Thyroid gland (tissue), 4 donors: ENCODE measurements at places on chromosomes 13 and 19. TPM values are rescaled to one million over a fixed set of nuclear protein-coding genes. Genes with fewer than 3 reads are reported as not detected.

Gene RNU6-9
- not detected for total RNA-seq

Gene CD70
- total RNA-seq, result not detected

Gene IGFL1
- total RNA-seq, result not detected

DNA sequence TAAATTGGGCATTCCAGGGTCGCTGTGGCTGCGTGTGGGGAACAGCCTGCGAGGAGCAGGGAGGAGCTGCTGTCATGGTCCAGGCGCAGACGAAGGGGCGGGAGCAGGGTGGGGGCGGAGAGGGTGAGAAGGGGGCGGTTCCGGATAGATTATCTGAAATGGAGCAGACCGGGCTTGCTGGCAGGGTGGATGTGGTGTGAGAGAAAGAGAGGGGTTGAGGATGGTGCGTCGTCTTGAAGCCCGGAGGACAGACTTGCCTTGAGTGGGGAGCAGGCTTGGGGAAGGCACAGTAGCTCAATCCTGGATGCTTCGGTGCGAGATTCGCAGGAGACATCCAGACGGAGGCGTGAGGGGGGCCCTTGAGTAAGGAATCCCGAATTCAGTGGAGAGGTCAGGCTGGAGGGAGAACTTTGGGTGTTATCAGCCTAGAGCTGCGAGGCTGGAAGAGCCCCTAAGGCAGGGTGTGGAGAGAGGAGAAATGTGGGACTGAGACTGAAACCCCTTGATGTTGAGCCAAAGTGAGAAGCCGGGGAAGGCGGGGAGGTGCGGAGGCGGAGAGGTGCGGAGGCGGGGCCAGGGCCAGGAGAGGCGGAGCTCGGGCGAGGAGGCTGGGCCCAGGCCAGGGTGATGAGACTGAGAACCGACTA lies 40.6 kb downstream of the DPF1 start:
- H3K4me3 ChIP-seq, result no peak overlapping the region
- peaks cover 14% of the 10 kb centered on the region for H3K36me3 ChIP-seq
- no peak for DNase-seq
- no peaks in the 10 kb centered on the region for H3K4me1 ChIP-seq
- H3K27ac ChIP-seq, result no peak overlapping the region

- no peak overlapping the region for H3K4me3 ChIP-seq
- H3K36me3 ChIP-seq, result no peaks in the 10 kb centered on the region
- peak; percentile 13 for DNase-seq
- H3K4me1 ChIP-seq, result no peaks in the 10 kb centered on the region
Observed at GRCh38 chr13:40389081-40389641, 277.3 kb downstream of the FOXO1 start.
